ENCODE measurements at places on chromosomes 7 and 10. TPM values are rescaled to one million over a fixed set of nuclear protein-coding genes. Genes with fewer than 3 reads are reported as not detected.

GRCh38 chr7:93883078-93883916, 7.3 kb downstream of the TFPI2 start:
- no peak for DNase-seq

DNA sequence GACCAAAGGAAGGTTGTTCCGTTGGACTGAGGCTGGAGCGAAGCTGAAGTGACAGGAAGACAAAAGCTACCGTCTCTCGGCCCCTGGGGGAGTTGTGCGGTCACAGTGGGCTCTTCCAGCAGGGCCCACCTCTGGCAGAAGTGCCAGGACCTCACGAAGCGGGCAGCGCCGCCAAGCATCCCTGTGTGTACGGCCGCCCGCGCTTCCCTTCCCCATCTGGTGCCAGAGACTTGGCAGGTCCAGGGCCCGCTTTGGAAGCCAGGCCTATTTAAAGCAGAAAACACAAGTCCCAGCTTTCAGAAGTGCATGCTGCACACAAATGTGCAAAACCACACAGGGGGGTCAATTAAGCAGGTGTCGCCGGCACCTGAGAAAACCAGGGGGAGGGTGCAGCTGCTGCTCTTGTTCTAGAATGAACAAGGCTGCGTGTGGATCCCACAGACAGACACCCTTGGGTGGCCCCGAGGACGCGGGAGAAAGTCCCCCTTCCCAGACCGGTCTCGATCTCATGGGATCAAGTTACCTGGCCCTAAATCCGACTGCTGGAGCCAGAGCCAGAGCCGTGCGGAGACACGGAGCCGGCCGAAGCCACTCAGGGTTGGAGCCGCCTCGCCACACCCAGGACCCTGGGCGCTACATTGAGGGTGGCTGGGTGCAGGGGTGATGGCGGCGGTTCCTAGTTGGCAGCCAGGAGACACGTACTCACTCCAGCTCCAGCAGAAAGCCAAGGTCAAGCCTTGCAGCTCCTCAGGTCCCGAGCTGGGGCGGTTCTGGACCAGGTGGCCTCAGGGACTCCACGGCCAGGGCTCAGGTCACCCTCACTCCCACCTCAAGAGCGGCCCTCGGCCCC, 51.8 kb upstream of the PPP2R2D start:
- DNase-seq, result no peak

GRCh38 chr10:60000747-60001146, 94.4 kb upstream of the CCDC6 start:
- no peak for DNase-seq

- no peak for DNase-seq
Observed at GRCh38 chr7:73841689-73842066, 638 bp downstream of the METTL27 start.

DNA sequence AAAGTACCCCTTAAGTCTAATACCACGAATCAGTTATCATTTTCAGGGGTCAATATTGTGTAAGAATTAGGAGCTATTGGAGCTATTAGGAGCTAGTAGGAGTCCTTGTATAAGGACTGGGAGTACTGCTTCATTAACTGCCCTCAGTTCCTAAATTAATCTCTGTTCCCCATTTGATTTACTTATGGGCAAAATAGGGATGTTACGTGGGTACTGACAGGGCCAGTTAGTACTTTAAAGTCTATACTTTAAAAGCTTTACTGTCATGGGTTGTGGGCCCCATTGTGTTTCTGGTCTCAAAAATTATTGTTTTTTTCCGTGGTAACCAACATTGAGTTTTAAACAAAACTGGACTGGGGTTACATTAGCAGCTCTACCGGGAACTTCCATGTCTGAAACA, 60.3 kb downstream of the PRKAR2B start:
- DNase-seq, result no peak

DNA sequence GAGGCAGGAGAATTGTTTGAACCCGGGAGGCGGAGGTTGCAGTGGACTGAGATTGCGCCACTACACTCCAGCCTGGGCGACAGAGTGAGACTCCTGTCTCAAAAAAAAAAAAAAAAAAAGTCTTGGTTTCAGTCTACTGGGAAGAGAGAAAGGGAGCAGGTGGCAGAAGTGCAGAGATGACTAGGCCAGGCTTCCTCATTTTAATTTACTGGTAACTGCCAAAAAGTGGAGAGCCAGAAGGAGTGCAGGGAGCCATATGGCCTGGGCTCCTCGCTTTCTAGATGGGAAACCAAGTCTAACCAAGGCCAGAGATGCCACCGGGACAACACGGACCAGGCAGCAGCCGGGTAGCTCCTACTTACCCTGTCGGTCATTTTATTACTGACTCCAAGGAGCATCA, 12.2 kb downstream of the SEPHS1 start:
- no peak for DNase-seq

DNA sequence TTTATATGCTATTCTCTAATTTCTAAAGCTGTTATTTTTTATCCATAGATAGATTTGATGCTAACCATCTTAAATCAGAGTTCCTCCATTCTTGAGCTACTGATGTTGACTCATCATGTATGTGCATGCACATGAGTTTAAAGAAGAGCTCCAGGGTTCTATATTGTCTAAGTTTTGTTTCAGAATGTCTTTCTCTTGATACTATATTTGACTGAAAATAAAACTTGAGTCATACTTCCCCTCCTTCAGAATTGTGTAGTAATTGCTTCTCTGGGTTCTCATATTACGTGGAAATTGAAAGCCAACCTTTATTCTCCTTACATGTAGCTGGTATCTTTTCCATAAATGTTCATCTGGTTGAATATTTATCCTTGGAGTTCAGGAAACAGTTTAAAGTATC, 89.4 kb downstream of the LRRTM3 start:
- no peak for DNase-seq

GRCh38 chr7:83913174-83913573, 264.2 kb upstream of the SEMA3E start:
- DNase-seq, result no peak

DNA sequence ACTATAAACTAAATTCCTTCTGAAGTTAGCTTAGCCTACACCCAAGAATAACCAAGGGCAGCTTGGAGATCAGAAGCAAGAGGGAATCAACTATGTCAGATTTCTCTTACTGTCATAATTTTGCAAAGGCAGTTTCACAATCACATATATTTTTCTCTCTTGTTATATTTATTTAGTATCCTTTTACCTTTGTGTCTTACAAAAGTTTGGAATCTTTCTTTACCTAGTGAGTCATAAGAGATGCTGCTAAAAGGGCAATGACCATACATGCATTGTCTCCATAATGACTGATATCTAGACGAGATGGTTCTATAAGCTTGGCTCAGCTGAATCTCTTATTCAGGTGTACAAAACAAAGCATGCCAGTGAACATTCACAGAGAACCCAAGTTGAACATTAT, 61.1 kb downstream of the PPP1R17 start:
- DNase-seq, result no peak

DNA sequence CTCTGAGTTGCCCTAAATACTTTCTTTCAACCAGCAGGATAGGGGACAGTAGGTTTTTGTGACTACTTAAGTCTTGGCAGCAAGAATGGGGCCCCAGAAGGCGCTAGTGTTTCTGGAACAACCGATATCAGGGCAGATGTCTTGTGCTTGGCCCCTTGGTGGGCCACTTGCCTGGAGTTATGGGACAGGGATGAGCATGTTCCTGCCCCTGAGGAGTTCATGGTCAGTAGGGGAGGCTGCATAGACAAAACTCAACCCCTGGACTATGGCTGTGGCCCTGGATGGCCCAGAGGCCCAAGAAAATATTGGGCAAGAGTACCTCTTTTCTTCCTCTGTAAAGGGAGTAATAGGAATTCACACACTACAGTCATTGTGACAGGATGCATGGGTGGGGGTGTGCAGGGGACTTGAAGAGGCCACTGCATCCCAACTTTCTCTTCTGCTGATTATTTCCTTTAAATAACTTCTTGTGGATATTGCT, 57.7 kb upstream of the IGFBP3 start:
- DNase-seq, result no peak

- no peak for DNase-seq
Observed at GRCh38 chr7:69122953-69123352, 475.3 kb upstream of the AUTS2 start.

DNA sequence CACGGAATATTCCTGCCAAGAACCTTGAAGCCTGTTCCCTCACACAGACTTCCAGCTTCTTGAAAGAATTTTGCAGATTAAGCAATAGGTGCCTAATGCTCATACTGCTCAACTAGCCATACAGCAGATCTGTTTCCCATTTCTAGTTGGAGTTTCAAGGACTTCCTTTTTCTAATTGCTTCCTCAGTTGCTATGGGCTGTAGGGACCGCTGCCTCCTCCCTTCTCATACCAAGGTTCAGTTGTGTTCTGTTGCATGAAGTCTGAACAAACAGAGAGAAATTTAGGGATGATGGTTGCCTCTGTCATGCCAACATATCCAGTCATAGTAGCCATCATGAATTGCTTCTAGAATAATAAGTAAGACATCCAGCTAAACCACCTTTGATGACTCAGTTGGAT, 6.8 kb downstream of the ITGA8 start:
- DNase-seq, result no peak

GRCh38 chr7:146355216-146355615, 238.6 kb downstream of the CNTNAP2 start:
- DNase-seq, result no peak

DNA sequence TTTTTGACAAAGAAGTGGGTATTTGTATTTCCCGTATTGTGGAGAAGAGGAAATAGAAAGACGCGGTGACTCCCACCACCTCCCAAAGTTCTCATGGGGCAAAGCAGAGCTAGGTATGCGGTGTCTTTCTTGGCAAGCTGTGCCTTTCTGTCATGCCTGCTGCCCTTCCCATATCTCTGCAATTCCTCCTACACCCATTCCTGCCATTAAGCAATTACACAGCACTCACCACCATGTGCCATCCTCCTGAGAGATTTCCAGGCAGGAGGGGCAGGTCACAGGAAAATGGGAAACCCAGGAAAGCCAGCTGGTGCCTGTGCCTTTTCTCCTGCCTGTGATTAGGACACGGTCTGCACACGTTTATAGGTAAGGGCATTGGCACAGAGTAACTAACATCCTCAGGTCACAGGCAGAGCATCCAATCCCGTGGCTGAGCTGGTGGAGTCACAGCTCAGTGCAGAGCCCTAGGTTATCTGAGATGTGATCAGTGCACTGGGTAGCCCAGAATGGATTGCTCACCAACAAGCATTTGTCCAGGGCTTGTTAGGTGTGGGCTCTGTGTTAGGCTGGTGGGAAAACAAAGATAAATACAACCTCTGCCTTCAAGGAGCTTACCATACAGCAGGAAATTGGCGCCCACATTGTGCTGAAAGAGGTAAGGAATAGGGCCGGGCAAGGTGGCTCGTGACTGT, 9.4 kb upstream of the CRTAC1 start:
- no peak for DNase-seq

DNA sequence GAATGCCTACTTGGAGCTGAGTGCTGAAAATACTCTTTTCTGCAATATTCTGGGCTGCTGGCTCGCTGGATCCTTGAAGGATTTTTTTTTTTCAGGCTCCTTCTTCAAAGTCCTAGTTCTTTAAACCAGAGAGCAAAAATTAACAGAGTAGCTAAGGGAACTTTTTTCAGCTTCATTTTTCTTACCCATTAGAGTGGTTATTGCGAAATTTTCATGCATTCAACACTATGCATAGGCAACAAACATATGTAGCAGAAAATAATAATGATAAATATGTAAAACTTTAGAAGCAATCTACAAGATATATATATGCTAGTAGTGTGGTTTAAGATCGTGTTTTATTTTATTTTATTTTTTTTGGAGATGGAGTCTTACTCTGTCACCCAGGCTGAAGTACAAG, 264.6 kb downstream of the SFMBT2 start:
- DNase-seq, result no peak

GRCh38 chr7:104208421-104208780, 588 bp upstream of the ORC5 start:
- no peak for DNase-seq

DNA sequence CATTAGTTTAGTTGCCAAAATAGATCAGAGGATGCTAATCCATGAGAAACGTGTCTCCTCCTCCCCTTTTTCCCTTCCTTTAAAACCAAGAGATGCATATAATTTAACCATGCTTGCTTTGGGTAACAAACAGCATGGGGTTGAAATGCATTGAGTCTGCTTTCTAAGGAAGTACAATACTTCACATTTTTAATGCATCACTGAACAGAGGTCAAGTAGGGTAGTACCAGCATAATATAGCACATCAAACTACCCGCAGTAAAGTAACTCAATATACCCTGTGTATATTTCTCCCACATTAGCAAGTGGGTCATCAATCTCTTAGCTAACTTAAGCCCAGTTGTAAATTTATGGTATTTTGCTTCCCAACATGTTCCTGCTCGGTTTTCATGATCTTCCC, 239.3 kb upstream of the SEMA3C start:
- no peak for DNase-seq

DNA sequence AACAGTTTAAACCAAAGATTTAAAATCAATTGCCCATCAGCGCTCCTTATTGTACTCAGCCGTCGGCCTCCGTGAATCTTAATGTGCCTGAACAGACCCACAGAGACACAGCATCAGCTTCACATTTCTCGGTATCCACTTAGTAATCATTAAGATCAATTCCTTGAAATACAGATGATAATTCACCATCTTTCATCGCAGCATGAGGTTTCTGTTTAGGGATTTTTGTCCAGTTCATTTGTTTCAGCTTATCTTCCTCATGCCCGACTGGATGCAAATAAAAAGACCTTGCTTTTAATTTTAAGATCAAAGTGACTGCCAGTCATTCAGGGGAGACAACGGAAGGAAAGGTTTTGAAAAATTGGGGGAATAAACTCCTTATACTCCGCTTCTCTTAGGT, 207.8 kb downstream of the WDR37 start:
- DNase-seq, result no peak

- DNase-seq, result no peak
Observed at GRCh38 chr10:111392159-111392558, 315.3 kb downstream of the ADRA2A start.

DNA sequence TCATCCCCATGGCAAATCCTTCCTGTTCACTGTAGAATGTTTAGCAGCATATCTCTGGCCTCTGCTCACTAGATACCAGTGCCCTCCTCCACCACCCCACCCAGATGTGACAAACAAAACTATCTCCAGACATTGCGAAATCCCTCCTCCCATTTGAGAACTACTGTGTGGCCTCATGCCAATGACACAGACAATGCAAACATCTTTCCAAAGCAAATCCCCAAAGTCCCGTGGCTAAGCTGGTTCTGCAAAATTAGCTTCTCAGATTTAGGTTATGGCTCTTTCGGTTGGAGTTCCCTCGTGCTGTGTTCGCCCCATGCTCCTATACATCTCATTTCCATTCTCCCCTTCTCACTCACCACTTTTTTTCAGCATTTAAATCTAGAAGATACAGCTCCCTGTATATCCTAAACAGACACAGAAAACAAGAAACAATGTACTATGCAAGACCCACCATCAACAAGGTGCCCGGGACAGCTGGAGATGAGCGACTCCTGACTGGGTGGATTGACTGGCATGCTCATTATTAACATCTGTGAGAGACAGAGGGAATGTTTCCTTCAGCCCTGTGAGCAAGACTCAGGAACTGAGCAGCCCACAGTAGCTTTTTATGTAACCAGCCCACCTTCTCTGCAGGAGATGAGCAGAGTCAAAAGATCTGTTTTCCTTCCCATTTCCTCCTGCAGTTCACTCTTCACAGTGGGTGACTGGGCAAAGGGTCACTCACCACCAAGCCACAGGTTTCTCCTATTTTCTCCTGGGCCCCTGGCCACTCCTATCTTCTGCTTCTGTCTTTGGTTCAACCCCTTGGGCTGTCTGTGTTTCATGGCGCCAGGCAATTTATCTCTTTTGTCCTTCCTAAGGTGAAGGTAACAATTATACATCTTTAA, 225.7 kb upstream of the AOAH start:
- no peak for DNase-seq

GRCh38 chr10:78656417-78657162, 412.2 kb upstream of the ZMIZ1 start:
- no peak for DNase-seq

The KIF11 gene
- polyA plus RNA-seq, result 0.92 TPM

The PPP1R3C gene
- polyA plus RNA-seq, result not detected

The NYAP1 gene
- not detected for polyA plus RNA-seq

The GIMAP7 gene
- polyA plus RNA-seq, result 557 TPM

The SLC26A3 gene
- polyA plus RNA-seq, result not detected

The BRAT1 gene
- polyA plus RNA-seq, result 42.4 TPM

Measured in CD4-positive, alpha-beta memory T cell (primary cell).